Stimulated activated CD4-positive, alpha-beta T cell treated with anti-CD3 and anti-CD28 coated beads, Interleukin-12 subunit alpha, Interleukin-12 subunit beta, amount 100 ng/mL, for 24 hours (primary cell): ENCODE measurements at places on chromosomes 16 and 17.

- no peak for DNase-seq
Measured at GRCh38 chr16:69725480-69726312, 664 bp downstream of the NQO1 start.

DNA sequence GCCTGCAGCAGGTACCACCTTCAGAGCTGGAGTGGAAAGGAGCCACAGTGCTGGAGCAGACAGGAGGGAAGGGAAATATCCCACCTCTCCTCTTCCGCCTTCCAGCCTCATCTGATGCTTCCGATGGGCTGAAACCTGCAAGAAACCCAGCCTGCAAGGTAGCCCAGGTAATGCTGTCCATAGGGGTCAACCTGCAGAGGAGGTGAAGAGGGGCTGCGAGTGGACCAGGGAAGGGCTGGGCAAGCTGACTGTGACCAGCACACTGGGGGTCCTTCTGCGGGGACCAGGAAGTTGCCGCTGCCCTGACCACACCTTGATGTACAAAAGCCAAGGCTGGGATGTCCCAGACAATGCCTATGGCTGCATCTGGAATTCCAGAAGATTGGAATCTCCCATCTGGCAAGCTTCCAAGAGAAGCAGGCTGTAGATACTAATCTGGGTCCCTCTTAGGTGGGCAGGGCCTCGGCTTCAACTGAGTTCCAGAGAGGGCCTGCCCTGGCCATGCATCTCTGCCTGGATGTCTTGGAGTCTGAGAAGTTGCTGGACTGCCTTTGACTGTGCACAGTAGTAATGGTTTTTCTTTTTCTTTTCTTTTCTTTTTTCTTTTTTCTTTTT lies 5.8 kb downstream of the FOXL1 start:
- no peak for DNase-seq

DNA sequence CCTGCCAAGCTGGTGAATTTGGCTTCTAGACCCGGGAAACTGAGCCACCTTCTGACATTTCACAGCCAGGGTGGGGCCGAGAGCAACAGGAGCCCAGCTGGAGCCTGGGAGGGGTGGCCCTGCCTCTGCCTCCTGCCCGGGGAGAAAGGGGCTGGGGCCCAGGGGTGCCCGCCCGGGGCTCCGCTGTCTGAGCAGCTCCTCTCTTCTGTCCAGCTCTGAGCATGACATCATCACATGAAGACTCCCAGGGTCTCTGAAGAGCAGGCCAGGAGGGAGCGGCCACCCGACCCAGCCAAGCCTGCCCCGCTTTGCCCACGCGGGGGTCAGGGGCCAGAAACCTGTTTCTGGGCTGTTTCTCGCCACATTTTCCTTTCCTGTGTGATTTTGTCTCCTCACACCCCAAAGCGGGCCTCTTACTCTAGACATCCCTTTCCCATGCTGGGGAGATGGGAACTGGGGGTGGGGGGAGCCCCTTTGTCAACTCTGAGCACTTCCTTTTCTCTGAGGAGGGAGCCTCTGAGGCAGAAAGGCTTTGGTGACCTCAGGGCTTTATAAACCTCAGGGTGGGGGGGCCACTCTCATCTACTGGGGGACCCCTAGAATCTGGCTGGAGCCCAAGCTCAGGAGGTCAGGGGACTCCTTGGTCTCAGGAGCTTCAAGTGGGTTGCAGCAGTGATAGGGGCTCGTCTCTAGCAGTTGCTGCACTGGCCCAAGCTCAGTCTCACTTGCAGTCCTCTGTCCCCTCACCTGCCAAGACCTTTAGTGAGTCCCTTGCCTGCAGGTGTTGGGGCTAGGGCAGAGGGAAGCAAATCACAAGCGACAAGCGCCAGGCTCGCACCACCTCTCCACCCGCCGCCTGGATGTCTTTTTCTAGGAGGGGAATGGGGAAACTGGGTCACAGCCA lies 7.6 kb downstream of the UBALD2 start:
- DNase-seq = peak; percentile 47

DNA sequence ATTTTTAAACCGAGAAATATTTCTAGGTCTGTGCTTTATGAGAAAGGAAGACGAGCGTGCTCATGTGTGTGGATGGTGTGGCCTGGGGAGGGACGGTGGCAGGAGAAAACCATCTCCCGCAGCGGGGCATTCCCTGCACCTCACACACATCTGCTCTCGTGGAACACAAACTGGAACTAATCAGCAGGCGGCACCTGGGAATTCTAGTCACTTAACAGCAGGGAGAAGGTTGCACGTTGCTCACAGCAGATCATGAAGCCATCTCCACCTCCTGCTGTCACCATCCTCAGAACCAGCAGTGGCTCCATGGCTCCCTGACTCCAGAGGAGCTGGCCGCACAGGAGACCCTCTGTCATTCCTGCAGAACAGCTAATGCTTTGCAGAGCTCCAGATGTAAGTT lies 35.2 kb downstream of the ADCY9 start:
- no peak for DNase-seq
